NCI-H1417 treated with DMSO at 0.1 percent for 48 hours (cell line): ENCODE measurements at places on chromosomes 7 and 10.

GRCh38 chr10:101052285-101052684, 9.5 kb upstream of the KAZALD1 start:
- DNase-seq = no peak

- DNase-seq = no peak
Observed at GRCh38 chr7:128112781-128113221, 81.6 kb upstream of the LRRC4 start.

- peak; percentile 71 for DNase-seq
Observed at GRCh38 chr10:75401569-75402485, at the start of gene ZNF503. ZNF503 (minus strand) TSS chr10:75401764; CDS start chr10:75401419, 345 bp downstream.

DNA sequence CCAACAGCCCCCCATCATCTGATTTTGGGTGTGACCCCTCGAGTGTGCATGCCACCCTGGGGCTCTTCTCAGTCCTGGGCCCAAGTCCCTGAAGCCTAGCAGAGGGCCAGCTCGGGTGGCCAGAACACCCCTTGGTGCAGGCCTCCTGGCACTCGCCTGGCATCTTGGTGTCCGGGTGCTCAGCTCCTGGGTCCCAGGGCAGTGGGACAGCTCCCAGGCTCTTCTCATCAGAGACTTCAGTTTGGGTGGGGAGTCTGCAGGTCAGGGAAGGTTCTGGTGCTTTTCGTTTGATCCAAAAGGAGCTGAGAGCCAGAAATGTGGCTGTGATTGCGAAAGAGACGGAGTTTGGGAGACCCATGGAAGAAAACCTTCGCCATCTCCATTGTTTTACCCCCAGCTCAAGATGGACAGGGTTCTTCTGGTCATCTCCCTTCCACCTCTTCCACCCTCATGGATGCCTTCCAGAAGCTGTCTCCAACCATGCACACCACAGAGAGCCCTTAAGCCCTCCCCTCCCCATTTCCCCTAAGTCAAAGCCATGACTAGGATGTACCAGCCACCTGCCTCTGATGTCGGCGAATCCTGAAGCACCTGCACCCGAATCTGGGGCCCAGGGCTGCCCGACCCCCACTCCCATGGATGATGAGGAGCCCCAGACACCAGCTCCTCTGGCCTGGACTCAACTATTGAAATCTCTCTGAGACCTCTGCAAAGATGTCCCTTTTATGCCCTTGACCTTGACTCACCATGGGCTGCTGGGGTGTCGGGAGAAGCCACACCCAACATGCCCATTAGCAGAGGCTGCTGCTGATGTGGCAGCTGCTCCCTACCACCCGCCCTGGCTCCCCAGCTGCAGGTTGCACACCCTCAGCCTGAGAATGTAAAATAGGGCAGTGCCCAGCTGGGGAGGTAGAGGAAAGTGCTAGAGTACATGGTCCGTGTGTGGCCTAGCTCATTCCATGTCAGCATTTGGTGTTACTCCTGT, 55.3 kb downstream of the ADCYAP1R1 start:
- no peak for DNase-seq

DNA sequence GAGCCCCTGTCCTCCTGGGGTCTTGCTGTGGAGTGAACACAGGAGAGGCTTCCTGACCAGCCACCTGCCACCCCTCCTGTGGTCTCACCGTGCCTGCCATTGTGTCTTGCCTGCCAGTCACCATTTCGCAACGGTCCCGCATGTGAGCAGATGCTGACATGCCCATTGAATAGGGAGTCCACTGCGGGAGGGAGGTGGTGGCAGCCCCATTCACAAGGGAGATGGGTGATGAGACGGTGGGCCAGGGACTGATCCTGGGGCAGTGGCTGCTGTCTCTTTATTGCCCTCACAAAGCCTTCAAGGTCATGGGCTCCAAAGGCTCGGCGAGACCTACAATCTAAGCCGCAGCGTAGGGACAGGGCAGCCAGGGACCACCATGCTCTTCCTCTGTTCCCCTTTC, 76.0 kb upstream of the NPTX2 start:
- DNase-seq = no peak

DNA sequence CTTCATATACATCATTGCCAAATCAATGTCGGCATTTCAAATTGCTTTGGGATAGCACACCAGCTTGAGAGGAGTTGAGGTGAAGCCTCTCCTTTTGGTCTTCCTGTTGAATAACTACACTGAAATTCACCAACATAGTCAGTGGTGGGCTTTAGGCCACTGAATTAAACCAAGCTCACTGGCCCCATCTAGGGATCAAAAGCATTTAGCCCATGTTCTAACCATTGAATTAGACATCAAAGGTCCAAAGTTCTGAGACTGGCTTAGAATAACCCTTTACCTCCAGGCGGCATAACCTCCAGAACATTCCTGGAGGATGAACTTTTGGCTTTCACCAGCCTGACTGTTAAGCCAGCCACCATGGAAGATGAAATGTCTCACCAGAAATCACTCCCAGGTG, 54.6 kb downstream of the BPGM start:
- no peak for DNase-seq

- no peak for DNase-seq
Observed at GRCh38 chr7:49333180-49333881, 409.0 kb downstream of the CDC14C start.

DNA sequence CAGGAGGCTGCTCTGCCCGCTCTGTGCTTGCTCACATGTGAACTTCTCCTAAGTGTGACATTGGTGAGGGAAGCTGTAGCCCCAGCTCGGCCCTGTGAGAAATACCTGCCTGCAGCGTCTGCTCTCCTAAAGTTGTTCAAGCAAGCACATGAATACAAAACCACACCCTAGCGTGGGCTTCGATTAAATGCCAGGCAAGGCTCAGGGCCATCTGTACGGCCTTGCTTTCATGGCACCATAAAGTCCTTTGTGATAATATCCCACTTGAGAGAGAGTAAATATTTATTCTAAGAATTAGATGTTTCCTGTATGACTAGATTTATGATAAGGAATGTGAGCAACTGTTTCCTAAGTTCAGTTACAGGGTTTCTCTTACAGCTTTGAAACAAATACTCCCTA, 262.8 kb upstream of the KLF14 start:
- peak; percentile 28 for DNase-seq

GRCh38 chr10:110803239-110803749, 68.4 kb upstream of the PDCD4 start:
- no peak for DNase-seq

- no peak for DNase-seq
Observed at GRCh38 chr7:149707448-149707886, 65.9 kb downstream of the ZNF467 start.

- DNase-seq = no peak
Observed at GRCh38 chr10:12685261-12686058, 316.1 kb downstream of the CCDC3 start.

GRCh38 chr10:64515970-64516699, 994.9 kb downstream of the REEP3 start:
- DNase-seq = no peak

DNA sequence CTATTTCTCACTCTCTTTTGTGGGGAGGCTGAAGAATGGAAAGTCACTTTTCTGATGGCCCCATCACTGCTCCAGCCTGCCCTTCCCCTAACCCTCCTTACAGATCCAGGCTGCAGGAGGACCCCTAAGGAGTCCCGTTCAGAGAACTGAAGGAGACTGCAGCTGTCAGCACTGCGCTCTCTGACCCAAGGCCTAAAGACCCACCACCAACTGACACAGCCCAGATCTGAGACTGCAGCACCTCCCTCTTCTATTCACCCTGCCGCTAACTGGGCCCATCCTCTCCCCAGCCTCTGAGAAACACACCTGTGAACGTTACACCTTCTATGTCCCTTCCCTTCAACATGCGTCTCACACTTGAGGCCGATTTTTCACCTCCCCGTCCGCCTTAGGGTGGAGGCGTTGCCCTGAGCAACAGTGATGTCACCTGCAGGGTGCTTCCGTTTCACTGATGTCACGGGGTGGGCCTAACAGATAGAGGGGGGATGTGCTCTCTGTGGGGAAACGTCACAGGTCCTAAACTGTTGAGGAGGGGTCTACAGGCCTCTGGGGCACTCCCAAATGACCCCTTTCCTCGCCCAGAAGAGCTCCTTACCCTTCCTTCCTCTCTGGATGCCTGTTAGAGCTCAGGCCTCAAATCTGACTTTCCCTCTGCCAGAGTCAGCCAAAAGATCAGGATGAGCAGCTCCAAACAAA, 5.1 kb downstream of the ITPRIP start:
- no peak for DNase-seq

- no peak for DNase-seq
Observed at GRCh38 chr7:155576900-155577508, 30.6 kb upstream of the CNPY1 start.

DNA sequence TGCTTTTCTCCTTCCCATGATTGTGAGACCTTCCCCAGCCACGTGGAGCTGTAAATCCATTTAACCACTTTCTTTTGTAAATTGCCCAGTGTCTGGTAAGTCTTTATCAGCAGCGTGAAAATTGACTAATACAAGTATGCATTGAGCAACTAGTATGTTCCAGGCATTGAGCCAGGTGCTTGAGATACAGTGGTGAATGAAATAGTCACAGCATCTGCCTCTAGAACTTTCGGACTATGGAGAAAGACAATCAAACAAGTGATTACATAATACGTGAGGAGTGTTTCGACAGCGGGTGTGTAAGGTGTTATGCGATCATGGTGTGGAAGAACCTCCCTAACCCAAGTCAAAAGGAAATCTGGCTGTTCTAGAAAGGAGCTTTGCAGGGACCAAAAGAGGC, 21.6 kb upstream of the NUP205 start:
- no peak for DNase-seq

DNA sequence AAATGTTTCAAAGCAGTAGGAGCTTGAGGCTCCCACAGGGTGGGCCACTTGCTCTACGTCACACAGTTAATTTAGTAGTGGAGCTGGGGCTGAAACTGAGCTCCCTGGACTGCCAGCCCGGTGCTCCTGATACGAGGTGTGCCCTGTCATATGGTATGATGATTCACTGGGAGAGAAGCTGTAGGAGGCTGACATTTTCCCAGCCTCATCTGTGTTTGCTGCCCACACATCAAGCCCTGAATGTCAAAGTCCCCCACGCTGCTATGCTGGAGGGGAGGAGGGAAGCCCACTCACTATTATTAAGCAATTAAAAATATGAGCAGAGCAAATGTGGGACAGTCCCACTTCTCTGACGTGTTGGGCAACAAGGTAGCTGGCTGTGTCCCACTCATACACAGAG, 81.2 kb upstream of the SORCS3 start:
- no peak for DNase-seq

DNA sequence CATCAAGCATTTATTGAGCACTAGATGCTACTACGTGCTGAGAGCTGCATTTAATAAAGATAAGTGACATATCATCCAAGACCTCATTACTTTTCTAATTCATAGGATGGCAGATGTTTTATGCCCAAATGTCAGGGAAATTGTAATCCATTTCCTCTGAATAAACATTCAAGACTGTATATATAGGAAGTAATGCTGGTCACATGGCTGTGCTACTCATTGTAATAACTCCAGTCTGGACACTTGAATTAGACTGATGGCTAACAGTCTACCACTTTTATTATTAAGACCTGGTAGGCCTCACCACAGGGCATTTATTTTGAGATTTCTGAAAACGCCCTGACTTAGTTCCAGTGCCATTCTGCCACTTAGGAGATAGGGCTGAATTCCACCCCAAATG, 36.6 kb downstream of the PIK3AP1 start:
- no peak for DNase-seq

GRCh38 chr10:61589547-61590243, 73.0 kb upstream of the CABCOCO1 start:
- no peak for DNase-seq

DNA sequence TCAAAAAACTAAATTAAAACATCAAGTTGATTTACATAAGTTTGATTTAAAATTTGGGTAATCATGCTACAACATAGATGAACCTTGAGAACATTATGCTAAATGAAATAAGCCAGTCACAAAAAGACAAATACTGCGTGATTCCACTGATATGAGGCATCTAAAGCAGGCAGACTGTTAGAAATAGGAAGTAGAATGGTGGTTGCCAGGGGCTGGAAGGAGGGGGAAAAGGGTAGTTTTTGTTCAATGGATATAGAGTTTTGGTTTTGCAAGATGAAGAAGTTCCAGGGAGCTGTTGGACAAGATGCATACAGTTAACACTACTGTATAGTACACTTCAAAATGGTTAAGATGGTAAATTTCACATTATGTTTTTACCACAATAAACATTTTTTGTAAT, 45.0 kb upstream of the IFRD1 start:
- no peak for DNase-seq

- no peak for DNase-seq
Observed at GRCh38 chr10:3107426-3107961, 40.1 kb downstream of the PFKP start.

DNA sequence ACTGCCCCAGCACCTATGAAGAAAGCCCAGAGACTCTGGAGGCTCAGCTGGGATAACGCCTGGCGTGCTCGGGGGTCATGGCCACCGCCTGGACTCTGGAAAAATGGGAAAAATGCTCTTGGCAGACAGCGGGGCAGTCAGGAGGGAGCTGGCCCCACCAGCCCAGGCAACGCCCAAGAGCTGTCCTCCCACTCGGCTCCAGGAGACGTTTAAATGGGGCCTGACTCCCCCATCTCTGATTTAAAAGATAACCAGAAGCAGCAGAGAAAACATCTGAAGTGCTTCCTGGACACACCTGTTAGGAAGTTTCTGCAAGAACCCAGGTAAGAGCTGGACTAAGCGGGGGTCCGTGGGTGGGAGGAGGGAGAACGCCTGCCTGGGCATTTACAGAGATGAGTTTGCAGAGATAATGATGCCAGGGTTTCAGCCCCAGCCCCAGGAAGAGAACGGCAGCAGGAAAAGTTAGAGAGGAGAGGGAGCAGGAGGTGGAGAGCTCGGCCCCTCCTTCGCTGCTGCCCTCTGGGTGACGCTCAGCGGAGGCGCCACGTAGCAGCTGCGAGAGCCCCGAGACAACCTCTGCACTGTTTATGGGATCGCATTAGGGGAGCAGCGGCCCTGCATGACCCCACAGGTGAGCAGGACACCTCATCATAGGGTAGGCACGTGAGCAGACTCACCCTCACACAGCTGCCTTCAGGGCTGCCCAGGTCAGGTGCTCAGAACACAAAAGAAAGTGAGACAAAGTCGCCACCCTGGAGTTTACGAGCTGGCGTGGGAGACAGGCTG, 83.5 kb upstream of the INSIG1 start:
- no peak for DNase-seq

DNA sequence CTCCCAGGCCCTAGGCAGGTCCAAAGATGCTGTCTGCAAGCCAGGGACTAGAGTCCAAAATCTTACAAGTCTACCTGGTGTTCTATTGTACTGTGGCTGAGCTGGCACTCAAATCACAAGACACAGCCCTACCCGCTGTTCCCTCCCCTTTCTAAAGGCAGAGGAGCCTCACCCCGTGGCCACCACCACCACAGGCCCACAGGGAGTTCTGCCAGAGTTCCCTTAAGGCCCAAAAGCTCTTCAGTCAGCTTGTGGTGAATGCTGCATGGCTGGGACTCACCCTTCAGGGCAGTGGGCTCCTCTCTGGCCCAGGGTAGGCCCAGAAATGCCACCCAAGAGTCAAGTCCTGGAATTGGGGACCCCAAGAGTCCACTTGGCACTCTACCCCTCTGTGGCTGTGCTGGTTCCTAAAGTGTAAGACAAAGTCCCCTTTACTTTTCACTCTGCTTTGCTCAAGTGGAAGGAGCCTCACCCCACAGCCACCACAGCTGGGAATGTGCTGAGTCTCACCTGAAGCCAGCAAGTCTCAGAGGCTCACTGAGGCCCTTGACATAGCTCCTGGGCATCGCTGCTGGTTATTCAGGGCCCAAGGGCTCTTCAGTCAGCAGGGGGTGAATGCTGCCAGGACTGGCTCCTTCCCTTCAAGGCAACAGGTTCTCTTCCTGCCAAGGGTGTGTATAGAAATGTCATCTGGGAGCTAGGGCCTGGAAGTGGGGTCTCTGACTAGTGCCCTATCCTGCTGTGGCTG, 48.8 kb upstream of the PSAP start:
- no peak for DNase-seq

- no peak for DNase-seq
Observed at GRCh38 chr10:5564537-5565204, 39.9 kb downstream of the CALML3 start.
